Sigmoid colon (tissue), 7 donors: ENCODE measurements at places on chromosomes 12 and 14. TPM values are rescaled to one million over a fixed set of nuclear protein-coding genes. Genes with fewer than 3 reads are reported as not detected.

CCDC197 gene
- not detected for total RNA-seq

SERPINA10 gene
- not detected for total RNA-seq

PTPRQ gene
- total RNA-seq = 0.36 TPM

TESPA1 gene
- total RNA-seq = 0.99 TPM

TMEM63C gene
- 0.28 TPM for total RNA-seq

SMCO3 gene
- total RNA-seq = not detected

DNA sequence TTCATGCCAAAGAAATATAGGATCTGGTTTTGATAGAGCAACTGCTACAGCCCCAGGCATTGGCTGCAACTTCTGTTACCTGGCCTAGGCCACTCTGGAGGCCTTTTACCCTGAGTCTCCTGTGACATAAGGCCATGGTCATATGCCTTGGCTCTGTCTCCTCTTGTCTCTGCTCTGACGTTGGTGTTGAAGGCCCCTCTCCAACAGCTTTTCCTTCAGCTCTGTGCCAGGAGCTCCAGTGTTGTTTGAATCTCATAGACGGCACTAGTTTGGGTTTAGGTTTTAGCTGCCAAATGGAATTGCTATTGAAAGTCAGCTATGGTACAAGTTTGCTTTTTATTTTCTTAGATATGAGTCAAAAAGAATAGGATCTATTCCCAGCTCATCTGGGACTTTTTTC lies 41.1 kb downstream of the TTLL5 start:
- DNase-seq = no peak
- peaks cover 16% of the 10 kb centered on the region for H3K4me1 ChIP-seq
- no peak overlapping the region for H3K4me3 ChIP-seq
- peaks cover 3% of the 10 kb centered on the region for H3K36me3 ChIP-seq
- peak overlapping the region; percentile 67 for H3K27ac ChIP-seq

DNA sequence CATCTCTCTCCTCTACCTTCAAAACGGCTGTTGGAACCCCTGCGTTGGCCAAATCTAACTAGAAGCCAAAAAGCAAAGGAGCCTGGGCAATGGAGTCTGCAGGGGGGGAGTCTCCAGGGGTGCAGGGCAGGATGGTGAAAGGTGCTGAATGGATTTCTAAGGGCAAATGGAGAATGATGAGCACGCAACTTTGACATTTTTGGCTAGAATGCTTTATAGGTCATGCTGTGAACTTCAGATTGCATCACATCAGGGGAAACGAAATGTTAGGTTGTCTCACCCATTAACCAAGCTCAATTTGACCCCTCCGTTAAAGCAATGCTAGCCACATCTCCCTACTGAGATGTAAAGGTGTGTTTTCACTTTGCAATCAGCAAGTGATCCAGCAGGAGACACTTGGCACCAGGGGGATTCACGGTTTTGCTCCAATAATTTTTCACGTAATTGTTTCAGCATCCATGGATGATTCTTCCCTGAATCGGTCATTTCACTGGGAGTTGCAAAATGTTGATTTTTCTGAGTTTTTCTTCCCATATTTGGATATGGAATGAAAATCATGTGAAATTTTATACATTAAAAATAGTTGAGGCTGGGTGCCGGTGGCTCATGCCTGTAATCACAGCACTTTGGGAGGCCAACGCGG lies 78.0 kb upstream of the MDM1 start:
- DNase-seq = no peak
- no peaks in the 10 kb centered on the region for H3K36me3 ChIP-seq
- H3K4me1 ChIP-seq = peaks cover 18% of the 10 kb centered on the region
- H3K4me3 ChIP-seq = no peak overlapping the region
- no peaks in the 10 kb centered on the region for H3K27me3 ChIP-seq

GRCh38 chr12:75712223-75712622 lies 200.8 kb upstream of the KRR1 start:
- H3K4me3 ChIP-seq = no peak overlapping the region
- no peaks in the 10 kb centered on the region for H3K4me1 ChIP-seq
- no peaks in the 10 kb centered on the region for H3K27me3 ChIP-seq
- H3K36me3 ChIP-seq = no peaks in the 10 kb centered on the region
- no peak for DNase-seq

GRCh38 chr14:34682787-34683321 lies 31.5 kb downstream of the CFL2 start:
- no peak overlapping the region for H3K27ac ChIP-seq
- H3K36me3 ChIP-seq = no peaks in the 10 kb centered on the region
- H3K4me3 ChIP-seq = no peak overlapping the region
- no peak for DNase-seq
- H3K27me3 ChIP-seq = no peaks in the 10 kb centered on the region

- no peaks in the 10 kb centered on the region for H3K36me3 ChIP-seq
- no peak overlapping the region for H3K27ac ChIP-seq
- DNase-seq = peak; percentile 42
- H3K4me3 ChIP-seq = no peak overlapping the region
- no peaks in the 10 kb centered on the region for H3K27me3 ChIP-seq
Observed at GRCh38 chr14:101122237-101123141, 219.0 kb upstream of the RTL1 start.

DNA sequence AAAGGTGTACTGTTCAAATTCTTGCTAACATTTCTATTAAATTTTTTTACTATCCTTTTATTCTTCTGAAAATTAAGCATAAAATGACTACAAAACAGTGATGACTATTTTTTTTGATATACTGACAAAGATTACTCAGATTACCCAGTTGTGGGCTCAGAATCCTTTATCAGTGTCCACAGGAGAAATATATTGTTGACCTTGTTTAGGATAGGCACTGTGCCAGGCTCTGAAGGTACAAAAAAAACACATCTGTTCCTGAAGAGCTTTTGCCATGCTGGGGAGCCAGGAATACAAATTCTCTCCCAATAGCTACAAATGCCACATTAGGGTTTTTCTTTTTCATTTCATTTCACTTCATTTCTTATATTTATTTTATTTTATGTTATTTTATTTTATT lies 26.9 kb upstream of the GCH1 start:
- no peaks in the 10 kb centered on the region for H3K36me3 ChIP-seq
- H3K4me1 ChIP-seq = no peaks in the 10 kb centered on the region
- DNase-seq = no peak
- no peak overlapping the region for H3K27ac ChIP-seq
- H3K4me3 ChIP-seq = no peak overlapping the region

DNA sequence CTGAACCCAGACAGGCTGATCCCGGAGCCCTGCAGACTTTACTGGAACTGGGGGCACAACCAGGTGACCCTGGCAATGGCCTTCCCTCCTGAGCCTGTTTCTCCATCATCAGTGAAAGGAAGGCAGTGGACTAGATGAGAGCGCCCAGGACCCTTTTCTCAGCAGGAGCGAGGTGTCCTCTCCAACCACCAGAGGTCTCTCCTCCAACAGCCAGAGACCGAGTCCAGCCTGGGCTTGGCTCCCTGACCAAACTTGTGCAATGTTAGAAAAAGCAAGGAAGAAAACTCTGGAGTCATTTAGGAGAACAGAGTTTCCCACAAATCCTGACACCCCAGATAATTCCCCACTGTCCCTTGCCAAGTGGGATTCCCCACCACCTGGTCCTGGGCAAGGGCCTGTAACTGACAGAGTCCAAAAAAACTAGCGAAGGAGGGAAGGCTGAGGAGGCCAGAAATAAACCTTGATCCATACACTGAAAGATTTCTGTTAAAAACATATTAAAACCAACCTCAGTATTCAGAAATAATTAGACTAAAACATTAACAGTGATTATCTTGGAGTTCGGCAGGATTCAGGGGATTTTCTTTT lies 9.0 kb downstream of the RPS6KL1 start:
- no peak overlapping the region for H3K4me3 ChIP-seq
- H3K4me1 ChIP-seq = peaks cover 19% of the 10 kb centered on the region
- H3K27ac ChIP-seq = peak overlapping the region; percentile 33
- DNase-seq = peak; percentile 90
- H3K27me3 ChIP-seq = no peaks in the 10 kb centered on the region
- no peaks in the 10 kb centered on the region for H3K36me3 ChIP-seq

GRCh38 chr12:29843036-29843435 lies 59.3 kb upstream of the TMTC1 start:
- DNase-seq = no peak
- no peak overlapping the region for H3K27ac ChIP-seq
- no peaks in the 10 kb centered on the region for H3K36me3 ChIP-seq
- no peak overlapping the region for H3K4me3 ChIP-seq

- no peak overlapping the region for H3K27ac ChIP-seq
- no peaks in the 10 kb centered on the region for H3K4me1 ChIP-seq
- no peak overlapping the region for H3K4me3 ChIP-seq
- H3K27me3 ChIP-seq = no peaks in the 10 kb centered on the region
Observed at GRCh38 chr12:47789141-47789540, 16.1 kb downstream of the SLC48A1 start.

GRCh38 chr12:560691-561390 lies 101.1 kb downstream of the B4GALNT3 start:
- H3K27ac ChIP-seq = no peak overlapping the region
- H3K4me1 ChIP-seq = no peaks in the 10 kb centered on the region
- no peaks in the 10 kb centered on the region for H3K27me3 ChIP-seq
- no peak overlapping the region for H3K4me3 ChIP-seq

DNA sequence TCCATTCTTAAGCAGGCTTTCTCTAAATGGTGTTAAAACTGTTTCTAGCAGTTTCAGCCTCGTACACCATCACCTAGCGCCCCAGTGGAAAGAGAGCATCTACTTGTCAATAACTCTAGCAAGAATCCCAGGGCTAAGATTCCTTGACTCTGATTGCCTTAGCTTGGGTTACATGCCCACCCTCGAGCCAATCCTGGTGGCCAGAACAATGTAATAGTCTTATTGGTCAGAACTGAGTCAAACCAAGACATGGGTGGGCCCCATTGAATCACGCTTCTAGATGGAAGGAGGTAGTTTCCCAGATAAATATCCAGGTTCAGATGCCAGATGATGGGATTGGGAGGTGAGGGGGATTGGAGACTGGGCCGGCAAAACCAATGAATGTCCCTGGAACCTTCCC lies 55.9 kb upstream of the MED13L start:
- H3K27ac ChIP-seq = no peak overlapping the region
- no peaks in the 10 kb centered on the region for H3K4me1 ChIP-seq
- H3K27me3 ChIP-seq = no peaks in the 10 kb centered on the region
- H3K4me3 ChIP-seq = no peak overlapping the region
- H3K36me3 ChIP-seq = no peaks in the 10 kb centered on the region
- DNase-seq = no peak

DNA sequence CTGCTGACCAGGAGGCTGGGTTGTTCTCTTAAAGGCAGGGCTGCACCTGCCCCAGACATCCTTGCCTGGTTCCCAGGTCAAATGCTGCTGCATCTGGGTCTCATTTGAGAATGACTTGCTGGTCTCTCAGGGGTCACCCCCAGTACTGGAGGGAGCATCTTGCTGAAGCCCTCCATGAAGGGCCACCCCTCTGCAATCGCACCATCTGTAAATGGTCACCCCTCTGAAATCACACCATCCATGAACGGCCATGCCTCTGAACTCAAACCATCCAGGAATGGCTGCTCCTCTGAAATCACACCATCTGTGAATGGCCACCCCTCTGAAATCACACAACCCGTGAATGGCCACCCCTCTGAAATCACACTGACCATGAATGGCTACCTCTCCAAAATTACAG lies 7.3 kb upstream of the SERPINA6 start:
- no peaks in the 10 kb centered on the region for H3K4me1 ChIP-seq
- H3K4me3 ChIP-seq = no peak overlapping the region
- H3K36me3 ChIP-seq = no peaks in the 10 kb centered on the region

GRCh38 chr12:26496170-26496569 lies 300.8 kb downstream of the SSPN start:
- no peaks in the 10 kb centered on the region for H3K36me3 ChIP-seq
- H3K27ac ChIP-seq = no peak overlapping the region
- H3K4me1 ChIP-seq = peaks cover 19% of the 10 kb centered on the region
- no peak for DNase-seq

DNA sequence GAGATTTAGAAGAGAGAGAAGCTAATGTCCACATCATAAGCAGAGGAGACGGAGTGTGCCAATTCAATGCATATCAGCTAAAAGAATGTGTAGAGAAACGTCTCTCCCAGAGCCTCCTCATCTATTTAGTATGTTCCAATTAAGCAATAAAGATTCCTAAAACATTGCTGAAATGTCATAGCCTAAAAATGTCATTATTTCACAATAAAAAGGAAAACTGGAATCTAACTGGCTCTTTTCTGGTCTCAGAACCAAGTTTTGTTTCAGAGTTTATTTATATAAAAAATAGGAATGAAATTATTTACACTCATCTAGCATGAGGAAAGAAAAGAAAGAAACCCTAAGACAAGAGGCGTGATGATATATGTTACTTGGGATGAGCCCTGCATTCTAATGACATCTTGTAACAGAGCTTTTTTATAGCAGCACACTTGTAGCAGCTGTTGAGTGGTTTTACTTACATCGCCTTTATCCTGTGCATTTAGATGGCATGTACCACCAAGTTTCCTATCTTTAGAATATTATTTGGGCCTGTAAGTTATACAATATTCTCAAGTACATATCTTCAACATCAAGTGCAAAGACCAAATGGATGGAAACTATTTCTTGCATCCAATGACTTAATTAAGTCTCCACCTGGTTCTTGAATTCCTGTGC lies 266.3 kb upstream of the PRKD1 start:
- no peak overlapping the region for H3K4me3 ChIP-seq
- no peaks in the 10 kb centered on the region for H3K36me3 ChIP-seq
- no peak for DNase-seq
- H3K27me3 ChIP-seq = no peaks in the 10 kb centered on the region

GRCh38 chr12:99133401-99133800 lies 488.3 kb downstream of the APAF1 start:
- no peaks in the 10 kb centered on the region for H3K27me3 ChIP-seq
- H3K36me3 ChIP-seq = no peaks in the 10 kb centered on the region
- no peak overlapping the region for H3K4me3 ChIP-seq
- no peak for DNase-seq

- no peak overlapping the region for H3K4me3 ChIP-seq
- no peak overlapping the region for H3K27ac ChIP-seq
- peaks cover 17% of the 10 kb centered on the region for H3K4me1 ChIP-seq
- no peaks in the 10 kb centered on the region for H3K36me3 ChIP-seq
- no peaks in the 10 kb centered on the region for H3K27me3 ChIP-seq
Observed at GRCh38 chr12:99974146-99974545, 10.6 kb downstream of the ANKS1B start.

DNA sequence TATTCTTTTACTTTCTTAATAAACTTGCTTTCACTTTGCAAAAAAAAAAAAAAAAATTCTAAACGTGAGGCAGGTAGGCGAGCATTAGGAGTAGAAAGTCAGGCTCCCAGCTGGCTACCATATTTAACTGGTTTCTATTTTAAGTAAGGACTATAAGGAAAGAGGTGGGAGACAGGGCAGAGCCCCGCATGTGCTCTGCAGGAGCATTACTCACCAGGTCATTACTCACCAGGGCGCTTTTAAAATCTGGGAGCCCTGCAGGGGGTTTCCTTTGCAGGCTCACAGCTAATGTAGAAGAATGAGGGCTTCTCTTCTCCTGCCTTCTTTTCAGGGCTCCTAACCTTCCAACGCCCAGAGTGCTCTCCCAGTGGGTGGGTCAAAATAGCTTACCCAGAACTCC lies 14.0 kb upstream of the DPF3 start:
- no peak overlapping the region for H3K4me3 ChIP-seq
- H3K36me3 ChIP-seq = no peaks in the 10 kb centered on the region
- H3K4me1 ChIP-seq = peaks cover 4% of the 10 kb centered on the region
- H3K27me3 ChIP-seq = no peaks in the 10 kb centered on the region
